ENCODE measurements at places on chromosomes 13 and 19.

DNA sequence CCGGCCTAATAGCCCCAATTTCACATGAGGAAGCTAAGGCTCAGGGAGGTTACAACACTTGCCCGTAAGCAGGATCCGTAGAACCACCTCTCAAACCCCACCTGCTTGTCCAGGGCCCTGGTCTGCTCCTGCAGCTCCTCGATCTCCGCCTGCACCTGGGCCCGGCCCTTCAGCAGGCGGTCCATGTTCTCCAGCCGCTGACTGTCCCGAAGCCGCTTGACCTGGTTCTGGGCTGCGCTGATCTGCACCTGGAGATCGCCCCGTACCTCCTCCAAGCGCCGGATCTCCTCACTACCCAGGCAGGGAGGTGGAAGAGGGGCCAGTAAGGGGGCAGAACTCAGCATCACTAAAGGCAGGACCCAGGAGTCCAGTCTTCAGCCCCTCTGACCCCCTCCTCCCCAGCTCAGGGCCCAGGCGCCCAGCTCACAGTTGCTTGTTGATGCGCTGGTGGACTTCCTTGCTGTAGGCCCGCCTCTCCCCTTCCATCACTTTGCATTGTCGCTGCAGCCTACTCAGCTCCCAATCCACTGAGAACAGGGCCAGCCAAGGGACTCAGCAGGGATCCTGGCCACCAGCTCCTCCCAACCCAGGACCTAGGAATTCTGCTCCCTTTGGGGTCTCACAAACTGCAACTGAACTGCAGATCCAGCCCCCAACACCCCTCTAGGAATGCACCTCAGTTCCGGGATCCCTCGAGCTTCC is 6.9 kb upstream of the EMP3 start:
- DNase-seq = no peak

DNA sequence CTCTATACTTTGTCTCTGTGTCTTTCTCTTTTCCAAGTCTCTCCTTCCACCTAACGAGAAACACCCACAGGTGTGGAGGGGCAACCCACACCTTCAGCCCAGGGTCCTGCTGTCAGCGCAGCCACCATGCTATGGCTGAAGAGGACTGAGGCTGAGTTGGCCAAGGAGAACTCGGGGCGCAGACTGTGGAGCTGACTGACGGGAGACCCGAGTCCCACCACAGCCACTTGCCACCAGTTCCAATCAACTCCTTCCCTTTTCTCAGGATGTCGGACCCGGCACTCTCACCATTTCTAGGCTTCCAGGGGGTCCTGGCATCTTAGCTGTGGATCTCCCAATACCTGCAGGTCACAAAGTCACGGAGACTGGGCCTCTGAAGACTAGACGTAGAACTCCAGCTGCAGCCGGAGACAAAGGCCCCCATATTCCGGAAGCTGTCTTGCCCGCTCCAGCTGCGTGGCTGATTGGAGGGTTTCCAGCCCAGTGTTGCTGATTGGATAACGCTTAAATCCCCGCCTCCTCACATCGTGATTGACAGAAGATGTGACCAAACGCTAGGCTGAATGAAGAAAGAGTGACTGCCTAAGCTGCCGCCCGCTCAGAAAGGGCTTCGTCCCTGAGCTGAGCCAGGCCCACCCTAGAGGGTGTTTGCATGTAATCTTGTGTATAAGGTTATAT is 63.6 kb downstream of the ZNF429 start:
- peak; percentile 93 for DNase-seq

GRCh38 chr19:48445256-48445605 is 552 bp upstream of the GRWD1 start:
- peak; percentile 23 for DNase-seq

GRCh38 chr13:87821512-87821911 is 150.3 kb downstream of the SLITRK5 start:
- no peak for DNase-seq

DNA sequence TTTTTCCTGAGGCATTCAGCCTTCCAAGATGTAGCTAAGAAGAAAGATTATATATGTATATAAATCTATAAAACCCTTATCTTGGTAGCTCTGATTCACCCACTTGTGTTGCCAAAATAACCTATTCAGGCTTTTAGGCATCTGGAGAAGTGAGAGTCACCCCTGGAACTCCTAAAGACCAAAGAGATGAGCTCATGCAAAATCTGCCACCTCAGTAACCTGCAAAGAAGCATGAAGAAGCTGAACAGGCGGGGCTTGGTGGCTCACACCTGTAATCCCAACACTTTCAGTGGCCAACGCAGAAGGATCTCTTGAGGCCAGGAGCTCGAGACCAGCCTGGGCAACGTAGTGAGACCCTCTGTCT is 393.7 kb downstream of the FOXO1 start:
- DNase-seq = no peak

DNA sequence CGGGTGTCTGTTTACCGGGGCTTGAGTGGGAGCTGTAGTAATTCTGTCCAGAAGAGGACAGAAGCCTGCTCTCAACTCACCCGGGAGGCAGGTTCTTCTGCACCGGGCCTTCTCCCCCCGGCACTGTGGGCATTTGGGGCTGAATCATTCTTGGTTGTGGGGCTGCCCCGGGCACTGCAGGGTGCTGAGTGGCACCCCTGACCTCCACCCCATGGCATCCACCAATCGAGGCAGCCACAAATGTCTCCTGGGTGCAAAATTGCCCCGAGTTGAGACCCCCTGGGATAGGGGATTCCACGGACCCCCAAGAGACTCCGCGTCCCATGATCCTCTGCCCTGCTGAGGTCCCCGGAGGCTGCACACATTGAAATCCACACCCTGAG is 68.8 kb downstream of the GNG7 start:
- DNase-seq = no peak

DNA sequence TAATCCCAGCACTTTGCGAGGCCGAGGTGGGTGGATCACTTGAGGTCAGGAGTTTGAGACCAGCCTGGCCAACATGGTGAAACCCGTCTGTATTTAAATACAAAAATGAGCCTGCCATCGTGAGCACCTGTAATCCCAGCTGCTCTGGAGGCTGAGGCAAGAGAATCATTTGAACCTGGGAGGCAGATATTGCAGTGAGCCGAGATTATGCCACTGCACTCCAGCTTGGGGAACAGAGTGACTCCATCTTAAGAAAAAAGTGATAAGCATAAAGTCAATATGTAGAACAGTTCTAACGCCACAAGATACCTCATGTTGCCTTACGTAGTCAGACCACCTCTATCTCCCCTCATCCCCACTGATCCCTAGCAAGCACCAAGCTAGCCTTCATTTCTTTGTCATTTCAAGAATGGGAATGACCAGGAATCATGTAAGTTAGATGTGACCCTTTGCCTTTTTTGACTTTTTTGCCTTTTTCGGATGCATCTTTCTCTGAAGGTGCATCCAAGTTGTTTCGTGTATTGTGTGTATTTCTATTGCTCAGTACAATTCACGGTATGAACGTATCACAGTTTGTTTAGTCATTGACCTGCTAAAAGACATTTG is 6.4 kb downstream of the RPL21 start:
- DNase-seq = no peak

- DNase-seq = peak; percentile 80
These were observed at the start of gene RETN for GRCh38 chr19:7668842-7669241. TSS of gene RETN (plus strand) at chr19:7669049. CDS start at chr19:7669327, 278 bp downstream.

DNA sequence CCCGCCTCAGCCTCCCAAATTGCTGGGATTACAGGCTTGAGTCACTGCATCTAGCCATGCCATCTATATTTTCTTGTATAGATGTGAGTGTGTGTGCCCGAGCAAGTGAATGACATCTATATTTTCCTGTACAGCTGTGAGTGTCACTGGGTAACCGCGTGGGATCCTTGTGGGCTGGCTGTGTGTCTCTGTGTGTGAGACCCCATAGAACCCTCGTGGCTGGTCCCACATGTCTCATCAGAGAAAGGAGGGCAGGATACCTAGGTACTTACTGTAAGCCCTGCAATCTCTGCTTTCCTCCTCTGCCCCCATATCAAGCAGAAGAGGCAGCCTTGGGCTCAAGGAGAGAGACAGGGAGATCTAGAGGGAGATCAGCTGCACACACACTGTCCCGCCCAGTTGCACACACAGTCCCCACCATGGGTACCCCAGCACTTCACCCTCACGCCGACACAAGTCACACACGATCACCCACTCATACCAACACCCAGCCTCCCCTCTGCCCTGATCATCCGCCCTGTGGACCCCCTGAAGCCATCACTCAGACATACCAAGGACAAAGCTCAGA is 655 bp downstream of the DENND1C start:
- peak; percentile 50 for DNase-seq

DNA sequence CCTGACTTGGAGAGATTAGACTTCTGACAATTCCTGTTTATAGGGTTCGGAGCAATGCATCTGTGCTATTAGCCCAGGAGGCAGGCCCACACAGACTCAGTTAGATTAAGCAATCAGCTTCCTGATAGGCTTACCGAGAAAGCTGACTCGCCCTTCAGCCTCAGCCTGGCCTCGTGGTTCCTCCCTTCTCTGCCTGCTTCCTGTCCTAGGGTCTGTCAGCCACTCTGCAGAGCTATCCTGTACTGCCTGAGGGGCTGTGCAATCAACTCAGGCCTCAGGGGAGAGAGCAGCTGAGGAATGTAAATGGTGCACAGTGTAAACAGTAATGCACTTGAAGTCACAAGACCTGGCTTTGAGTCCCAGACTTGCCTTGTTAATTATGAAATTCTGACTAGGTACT is 30.7 kb downstream of the HTR2A start:
- DNase-seq = peak; percentile 35

DNA sequence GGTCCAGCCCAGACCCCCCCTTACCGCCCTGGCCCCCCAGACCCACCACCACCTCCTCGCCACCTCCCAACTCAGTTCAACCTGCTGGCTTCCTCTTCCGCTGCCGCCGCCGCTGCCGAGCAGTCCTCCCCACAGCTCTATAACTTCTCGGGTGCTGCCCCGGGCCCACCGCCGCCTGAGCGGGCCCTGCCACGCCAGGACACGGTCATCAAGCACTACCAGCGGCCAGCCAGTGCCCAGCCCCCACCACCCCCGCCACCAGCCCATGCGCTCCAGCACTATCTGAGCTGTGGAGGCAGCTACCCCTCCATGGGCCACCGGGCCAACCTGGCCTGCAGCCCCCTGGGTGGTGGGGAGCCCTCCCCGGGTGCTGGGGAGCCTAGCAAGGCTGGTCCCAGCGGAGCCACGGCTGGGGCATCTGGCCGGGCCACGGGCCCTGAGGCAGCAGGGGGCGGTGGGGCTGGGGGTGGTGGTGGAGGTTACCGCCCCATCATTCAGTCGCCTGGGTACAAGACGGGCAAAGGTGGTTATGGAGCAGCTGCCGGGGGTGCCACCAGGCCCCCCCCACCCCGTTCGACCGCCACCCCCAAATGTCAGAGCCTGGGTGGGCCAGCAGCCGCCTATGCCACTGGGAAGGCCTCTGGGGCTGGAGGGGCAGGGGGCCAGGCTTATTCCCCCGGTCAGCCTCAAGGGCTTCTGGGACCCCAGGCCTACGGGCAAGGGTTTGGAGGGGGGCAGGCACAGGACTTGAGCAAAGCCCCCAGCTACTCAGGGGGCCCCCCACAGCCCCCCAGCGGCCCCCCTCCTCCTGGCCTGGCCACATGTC is 4.2 kb downstream of the PRR12 start:
- no peak for DNase-seq

GRCh38 chr13:113343692-113343968 is 20.3 kb downstream of the GRTP1 start:
- DNase-seq = no peak

DNA sequence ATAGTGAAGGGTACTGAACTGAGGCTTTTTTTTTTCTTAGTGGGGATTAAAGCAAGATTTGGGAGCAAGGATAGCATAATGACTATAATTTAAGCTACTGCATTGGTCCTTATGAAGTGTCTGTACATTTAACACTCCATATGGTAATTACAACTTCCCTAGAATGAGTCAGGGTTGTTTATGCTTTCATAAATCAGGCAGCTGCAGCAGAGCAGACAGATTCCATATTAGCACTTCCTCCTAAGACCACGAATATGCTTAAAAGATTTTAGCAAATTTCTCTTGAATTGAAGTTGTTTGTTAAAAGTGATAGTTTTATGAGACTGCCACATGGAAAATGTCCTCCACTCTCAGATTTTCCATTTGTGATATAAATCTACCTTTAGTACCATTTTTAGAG is 401.1 kb upstream of the SPRY2 start:
- DNase-seq = no peak

DNA sequence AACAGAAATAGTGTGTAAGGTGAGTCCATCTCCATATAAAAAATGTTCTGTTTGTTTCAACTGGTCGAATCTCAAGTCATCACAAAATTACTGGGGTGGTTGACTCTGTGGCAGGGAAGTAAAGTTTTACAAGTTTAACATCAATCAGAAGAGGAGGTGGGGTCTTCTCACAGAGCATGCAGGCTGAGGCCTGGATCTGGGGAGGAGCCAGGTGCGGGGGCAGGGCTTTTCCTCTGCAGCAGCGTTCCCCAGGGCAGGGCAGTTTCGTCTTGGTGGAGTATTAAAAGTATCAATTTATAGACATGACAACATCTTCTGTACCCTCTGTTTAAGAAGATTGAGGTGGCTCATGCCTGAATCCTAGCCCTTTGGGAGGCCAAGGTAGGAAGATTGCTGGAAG is 68.8 kb downstream of the SLC7A9 start:
- DNase-seq = no peak

GRCh38 chr13:71718931-71719330 is 148.1 kb downstream of the DACH1 start:
- DNase-seq = no peak

- no peak for DNase-seq
These were observed 39.6 kb downstream of the SHISA2 start for GRCh38 chr13:26011996-26012821.

DNA sequence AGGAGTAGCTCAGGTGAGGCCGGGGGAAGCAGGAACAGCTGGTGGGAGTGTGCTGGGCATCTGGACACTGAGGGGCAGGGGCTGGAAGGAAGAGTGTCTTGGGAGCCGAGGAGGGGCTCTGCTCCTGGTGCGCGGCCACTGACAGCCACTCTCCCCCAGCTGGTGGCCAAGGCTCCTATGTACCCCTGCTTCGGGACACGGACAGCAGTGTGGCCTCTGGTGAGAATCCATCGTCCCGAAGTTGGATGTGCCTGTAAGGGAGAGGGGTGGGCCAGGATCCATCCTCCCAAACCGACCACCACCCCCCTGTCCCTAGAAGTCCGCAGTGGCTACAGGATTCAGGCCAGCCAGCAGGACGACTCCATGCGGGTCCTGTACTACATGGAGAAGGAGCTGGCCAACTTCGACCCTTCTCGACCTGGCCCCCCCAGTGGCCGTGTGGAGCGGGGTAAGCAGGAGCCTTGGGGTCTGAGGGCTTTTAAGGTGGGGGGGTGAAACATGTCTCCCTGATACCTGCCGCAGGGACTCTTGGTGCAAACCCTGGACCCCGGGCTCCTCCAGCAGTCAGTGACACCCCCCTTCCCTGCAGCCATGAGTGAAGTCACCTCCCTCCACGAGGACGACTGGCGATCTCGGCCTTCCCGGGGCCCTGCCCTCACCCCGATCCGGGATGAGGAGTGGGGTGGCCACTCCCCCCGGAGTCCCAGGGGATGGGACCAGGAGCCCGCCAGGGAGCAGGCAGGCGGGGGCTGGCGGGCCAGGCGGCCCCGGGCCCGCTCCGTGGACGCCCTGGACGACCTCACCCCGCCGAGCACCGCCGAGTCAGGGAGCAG is 2.0 kb upstream of the USF2 start:
- DNase-seq = peak; percentile 31

Data from DND-41 (cell line).